ENCODE measurements at places on chromosomes 2 and 18.

DNA sequence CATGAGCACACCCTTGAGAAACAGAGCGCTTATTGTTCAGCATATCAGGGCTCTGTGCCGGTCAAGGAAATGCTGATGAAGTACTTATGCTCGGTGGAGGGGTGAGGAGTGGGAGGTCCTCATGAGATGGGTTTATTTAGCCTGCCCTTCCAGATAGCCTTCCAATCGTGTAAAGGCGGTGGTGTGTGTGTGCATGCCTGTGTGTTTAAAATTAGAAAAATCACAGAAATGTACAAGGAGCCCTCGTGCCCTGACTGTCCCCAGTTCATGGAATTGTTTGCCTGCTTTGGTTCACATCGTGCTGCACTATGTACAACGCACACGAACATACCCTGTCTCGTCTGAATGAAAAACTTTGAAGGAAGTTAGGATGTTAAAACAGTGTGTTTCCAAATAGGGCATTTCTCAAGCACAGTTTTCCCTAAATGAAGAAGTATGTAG is 158.6 kb downstream of the AQP4 start:
- no peak for DNase-seq

DNA sequence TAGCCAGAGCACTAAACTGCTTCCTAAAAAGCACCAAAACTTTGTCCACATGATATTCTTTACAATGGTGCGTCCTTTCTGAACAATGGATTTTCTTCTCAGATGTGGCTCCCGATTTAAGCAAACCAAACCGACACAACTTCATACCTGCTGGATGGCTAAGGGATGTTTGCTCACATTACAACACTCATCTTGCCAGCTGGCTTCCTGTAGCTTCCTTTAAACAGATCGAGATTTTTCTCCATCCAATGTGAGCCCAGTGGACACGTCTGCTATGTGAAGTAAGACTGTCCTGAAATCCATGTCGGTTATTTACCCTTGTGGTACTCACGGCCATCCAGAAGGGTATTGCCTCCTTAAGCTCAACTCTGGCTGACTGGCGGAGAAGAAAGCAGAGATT is 126.5 kb downstream of the MAPK4 start:
- DNase-seq, result no peak

GRCh38 chr2:17658251-17658843 is 95.3 kb downstream of the SMC6 start:
- DNase-seq, result no peak

DNA sequence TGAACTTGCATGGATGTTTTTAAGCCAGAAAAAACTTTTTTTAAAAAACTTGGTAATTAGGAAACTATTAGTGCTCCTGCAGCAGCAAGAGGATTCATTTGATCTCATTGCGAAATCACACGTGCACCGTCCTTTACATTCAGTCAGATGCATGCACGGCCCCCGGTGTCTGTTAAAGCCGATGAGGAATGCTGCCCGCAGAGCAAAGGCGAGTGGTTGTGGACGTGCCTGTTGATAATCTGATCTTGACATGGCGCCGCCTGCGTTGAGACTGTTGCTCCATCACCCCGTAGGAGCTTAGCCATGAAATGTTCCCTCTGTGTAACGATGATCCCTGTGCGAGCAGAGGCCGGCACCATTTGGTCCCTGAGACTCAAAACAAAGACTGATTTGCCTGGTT is 300.0 kb downstream of the GBX2 start:
- no peak for DNase-seq

DNA sequence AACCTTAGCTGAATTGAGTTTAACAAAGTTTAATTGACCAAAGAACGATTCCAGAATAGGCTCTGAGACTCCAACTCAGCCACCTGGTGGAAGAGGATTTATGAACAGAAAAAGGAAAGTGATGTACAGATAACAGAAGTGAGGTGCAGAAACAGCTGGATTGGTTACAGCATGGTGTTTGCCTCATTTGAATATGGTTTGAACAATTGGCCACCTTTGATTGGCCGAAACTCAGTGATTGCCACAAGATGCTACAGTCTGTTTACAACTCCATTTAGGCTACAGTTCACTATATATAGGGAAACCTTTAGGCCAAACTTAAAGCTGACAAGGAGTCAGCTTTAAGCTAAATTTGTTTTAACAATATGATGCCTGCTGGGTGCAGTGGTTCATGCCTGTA is 28.1 kb upstream of the SLC35G4 start:
- DNase-seq, result no peak

GRCh38 chr18:37231251-37231650 is 334.3 kb downstream of the CELF4 start:
- DNase-seq, result no peak

- DNase-seq, result no peak
Observed at GRCh38 chr2:27776097-27776496, 4.6 kb downstream of the MRPL33 start.

DNA sequence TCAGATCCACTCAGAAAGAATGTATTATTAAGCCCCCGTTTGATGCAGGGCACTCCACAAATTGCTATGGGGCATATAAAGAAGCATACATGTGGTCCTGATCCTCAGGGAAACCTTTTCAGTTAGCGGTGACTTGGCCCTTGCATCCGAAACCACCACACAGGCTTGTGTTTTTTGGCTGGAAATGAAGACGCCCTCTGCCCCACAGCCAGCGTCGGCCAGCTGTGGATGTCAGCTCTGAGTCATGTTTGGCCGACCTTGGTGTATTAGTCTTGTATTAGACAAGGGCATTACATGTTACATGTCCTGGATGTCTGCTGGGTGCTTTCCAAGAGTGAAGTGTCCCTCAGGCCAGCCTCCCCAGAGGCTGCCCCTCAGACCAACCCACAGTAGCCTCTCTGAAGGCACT is 107.6 kb upstream of the MAP3K20 start:
- DNase-seq, result no peak

GRCh38 chr2:6475155-6475940 is 390.4 kb downstream of the CMPK2 start:
- DNase-seq, result no peak

GRCh38 chr2:222318712-222319585 is 20.2 kb upstream of the PAX3 start:
- DNase-seq, result no peak

DNA sequence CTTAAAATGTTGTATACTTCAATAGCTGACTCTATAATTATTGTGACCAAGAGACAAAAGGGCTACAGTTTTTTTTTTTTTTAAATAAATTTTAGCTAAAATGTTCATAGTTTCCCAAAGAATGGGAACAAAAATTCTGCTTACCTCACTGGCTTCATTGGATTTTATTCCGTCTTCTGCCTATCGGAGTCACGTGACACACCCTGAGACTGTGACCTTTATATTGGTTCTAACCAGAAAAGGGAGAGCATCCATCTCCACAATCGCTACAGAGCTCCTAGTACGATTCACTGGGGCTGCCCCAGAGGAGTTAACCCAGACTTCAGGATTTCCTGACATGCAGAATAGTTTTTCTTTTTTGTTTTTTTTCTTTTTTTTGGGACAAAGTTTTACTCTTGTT is 203.6 kb upstream of the SLC35G4 start:
- DNase-seq, result no peak

DNA sequence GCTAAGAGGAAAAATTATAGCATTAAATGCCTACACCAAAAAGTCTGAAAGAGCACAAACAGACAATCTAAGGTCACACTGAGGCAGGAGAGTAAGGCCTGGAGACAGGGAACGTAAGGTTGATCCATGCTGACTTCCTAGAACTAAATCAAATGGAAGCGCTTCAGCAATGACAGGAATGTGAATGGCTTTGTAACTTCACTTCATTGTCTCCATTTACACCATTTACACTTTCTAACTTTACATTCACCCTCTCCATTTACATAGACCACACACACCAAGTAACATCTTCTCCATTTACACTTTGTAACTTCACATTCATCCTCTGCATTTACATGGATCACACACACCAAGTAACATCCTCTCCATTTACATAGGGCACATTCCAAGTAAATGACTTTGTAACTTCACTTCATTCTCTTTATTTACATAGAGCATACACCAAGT is 103.1 kb upstream of the SPATS2L start:
- no peak for DNase-seq

DNA sequence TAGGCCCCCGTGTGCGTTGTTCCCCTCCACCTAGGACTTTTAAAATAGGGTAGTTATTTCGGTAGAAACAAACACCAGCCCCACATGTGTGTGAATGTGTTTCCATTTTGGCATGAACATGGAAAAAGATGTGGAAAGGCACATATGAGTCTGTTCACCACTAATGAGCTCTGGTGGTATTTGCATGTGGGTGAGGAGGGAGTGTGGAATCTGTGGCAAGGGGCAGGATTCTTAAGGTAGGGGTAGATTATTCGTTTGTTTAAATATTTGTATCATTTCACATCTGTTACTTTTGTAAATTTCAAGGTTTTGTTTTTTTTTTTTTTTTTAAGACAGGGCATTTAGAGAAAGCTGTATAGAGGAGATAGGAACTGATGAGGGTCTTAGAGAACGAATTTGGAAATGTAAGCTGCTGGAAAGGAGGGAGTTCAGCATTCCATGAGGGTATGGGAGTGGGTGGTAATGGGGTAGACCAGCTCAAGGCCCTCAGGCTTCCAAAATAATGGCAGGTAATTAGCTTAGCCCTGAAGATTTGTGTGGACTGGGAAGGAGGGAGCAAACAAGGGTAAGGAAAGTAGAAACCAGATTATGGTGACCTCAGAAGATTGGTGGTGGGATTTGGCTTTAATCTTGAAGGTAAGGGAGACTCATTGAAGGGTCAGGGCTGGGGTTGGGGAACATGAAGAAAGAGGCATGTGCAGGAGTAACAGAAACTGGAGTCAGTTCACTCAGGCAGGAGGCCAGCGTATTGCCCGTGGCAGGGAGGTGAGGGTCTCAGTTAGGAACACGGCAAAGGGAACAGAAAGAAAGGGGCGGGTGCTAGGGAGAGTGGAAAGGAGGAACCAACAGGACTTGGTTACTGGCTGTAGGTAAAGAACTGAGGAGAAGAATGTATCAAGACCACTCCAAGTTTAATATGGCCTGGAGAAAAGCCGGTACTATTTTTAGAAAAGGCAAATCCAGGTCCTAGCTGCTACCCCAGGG is 123.6 kb downstream of the PLB1 start:
- DNase-seq, result no peak

- DNase-seq, result no peak
Observed at GRCh38 chr2:47536696-47537095, 133.7 kb downstream of the MSH2 start.

- DNase-seq, result no peak
Observed at GRCh38 chr2:100119235-100119634, 23.2 kb downstream of the AFF3 start.

- DNase-seq, result no peak
Observed at GRCh38 chr2:60840880-60841279, 40.5 kb upstream of the REL start.

GRCh38 chr2:221641181-221641871 is 69.2 kb upstream of the EPHA4 start:
- DNase-seq, result no peak

GRCh38 chr2:176793792-176794191 is 418.8 kb upstream of the HNRNPA3 start:
- no peak for DNase-seq

DNA sequence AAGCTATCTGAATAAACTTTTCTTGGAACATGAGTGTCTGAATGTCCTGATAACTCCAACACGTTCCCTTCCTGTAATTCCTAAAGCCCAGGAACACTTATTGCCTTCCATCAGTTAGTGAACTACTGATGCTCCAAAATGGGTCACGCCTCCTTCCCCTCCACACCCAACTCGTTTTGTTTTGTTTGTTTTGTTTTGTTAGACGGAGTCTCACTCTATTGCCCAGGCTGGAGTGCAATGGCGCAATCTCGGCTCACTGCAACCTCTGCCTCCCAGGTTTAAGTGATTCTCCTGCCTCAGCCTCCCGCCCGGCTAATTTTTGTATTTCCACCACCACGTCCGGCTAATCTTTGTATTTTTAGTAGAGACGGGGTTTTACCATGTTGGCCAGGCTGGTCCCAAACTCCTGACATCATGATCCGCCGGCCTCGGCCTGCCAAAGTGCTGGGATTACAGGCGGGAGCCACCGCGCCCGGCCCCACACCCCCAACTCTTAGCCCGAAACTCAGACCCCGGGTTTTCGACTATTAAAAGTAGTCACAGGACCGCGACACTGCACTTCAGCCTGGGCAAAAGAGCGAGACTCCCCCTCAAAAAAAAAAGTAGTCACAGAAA is 774 bp downstream of the IER3IP1 start:
- no peak for DNase-seq

DNA sequence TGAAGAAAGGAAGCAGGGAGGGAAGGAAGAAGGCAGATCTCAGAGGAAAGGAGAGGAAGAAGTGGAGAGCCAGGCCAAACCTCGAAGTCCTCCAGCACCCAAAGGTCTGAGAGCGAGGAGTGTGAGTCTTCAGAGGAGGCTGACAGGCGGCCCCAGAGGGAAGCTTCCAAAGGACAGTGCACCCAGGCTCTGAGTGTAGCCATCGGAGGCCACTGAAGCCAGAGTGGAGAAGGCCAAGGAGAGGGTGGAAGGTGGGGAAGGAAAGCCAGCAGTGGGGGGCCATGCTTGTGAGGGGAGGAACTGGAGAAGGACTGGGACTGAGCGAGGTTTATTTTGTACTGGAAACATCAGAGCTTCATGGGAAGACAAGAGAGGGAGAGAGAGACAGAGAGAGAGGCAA is 6.0 kb downstream of the ATP6V1B1 start:
- DNase-seq, result no peak

GRCh38 chr18:23330423-23330822 is 122.7 kb upstream of the RIOK3 start:
- DNase-seq, result no peak

DNA sequence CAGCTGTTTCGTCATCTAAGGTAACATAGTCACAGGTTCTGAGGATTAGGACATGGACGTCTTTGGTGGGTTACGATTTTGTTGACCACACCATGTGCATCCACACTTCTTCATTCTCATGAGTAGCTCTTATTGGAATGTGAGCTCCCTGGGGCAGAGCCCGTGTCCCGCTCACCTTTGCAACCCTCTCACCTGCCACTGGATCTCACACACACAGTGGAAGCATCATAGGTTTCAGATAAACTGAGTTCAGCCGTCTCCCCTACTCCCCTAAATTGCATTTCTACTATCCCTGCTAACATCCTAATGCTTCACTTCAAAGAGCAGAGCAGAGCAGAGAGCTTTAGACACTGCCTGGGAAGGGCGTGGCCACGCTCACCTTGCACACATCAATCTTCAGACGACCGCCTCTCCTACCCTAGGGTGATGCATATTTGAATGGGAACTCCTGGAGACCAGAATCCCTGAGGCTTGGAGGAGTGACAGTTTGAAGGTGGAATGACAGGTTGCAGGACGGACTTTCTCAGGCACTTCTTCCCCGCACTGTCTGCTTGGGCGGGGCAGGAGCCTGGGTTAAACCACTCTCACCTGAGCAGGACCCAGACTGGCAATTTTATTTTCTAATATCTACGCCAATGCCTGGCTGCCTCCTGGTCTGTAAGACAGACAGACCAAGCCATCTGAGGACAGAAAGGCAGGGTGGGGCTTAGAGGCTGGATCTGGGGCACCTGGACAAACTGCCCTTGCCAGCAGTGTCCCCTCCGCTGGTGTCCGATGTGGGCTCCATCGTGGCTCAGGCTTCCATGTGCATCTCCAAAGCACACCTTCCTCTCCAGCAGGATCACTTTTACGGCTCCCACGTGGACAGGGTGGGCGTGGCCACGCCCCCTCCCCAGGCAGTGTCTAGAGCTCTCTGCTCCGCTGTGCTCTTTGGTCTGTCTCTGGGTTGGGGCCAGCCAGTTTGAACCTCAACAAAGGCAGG is 229.5 kb upstream of the COPS8 start:
- DNase-seq, result no peak

All from stimulated activated CD8-positive, alpha-beta memory T cell treated with anti-CD3 and anti-CD28 coated beads, Interleukin-15, amount 100 ng/mL, for 4 hours (primary cell).